ENCODE measurements at places on chromosomes 3 and 15.

DNA sequence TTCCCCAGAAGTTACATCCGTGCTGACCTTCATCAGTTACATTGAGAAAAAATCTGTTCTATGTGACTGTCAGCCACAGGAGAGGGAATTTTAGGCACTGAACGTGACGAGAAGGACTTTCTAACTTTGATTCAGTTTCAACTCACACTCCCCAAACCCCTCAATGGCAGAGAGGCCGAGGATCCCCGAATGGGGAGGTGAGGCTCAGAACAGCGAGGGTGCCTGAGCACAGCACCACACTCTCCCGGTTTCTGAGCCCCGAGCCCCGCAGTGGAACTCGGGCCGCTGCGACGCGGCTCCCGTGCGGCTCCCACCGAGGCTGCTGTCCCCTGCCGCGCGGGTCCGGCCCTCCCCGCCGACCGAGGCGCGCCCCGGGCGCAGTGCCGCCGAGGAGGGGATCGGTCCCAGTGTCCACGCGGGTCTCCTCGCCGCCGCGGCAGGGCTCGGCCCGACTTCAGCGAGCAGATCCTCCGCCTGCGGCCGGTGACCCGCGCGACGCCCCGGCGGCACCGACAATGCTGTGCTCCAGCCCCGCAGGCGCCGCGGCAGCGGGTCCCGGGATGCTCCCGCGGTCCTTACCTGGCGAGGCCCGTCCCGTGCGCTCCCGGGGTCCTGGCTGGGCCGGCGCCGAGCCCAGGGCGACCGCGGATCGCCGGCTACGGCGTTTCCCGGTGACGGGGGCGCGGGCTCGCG, 439 bp downstream of the CTXND1 start:
- H3K36me3 ChIP-seq, result no peaks in the 10 kb centered on the region
- no peak for DNase-seq
- H3K4me1 ChIP-seq, result peaks cover 3% of the 10 kb centered on the region
- H3K27ac ChIP-seq, result no peak overlapping the region

GRCh38 chr15:32834156-32834555, 116.4 kb downstream of the GREM1 start:
- DNase-seq, result no peak
- no peak overlapping the region for H3K27ac ChIP-seq
- H3K4me1 ChIP-seq, result peaks cover 4% of the 10 kb centered on the region
- peaks cover 8% of the 10 kb centered on the region for H3K27me3 ChIP-seq
- no peaks in the 10 kb centered on the region for H3K36me3 ChIP-seq
- H3K4me3 ChIP-seq, result no peak overlapping the region

DNA sequence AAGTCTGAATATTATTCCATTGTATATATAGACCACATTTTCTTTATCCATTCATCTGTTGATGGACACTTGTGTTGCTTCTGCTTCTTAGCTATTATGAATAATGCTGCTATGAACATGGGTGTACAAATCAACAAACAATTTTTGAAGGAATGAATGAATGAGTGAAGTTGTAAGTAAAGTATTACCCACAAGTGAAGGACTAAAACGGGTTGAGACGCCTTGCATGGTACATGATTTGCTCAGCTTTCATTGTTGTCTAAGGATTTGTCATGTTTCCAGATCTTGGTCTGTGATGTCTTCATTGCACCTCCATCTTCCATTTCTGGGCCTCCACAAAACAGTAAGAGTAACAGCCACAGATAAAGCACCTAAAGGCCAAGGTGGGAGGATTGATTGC, 20.5 kb downstream of the IFT122 start:
- no peaks in the 10 kb centered on the region for H3K4me1 ChIP-seq
- H3K4me3 ChIP-seq, result no peak overlapping the region
- DNase-seq, result no peak
- H3K27me3 ChIP-seq, result no peaks in the 10 kb centered on the region
- peaks cover 18% of the 10 kb centered on the region for H3K36me3 ChIP-seq

DNA sequence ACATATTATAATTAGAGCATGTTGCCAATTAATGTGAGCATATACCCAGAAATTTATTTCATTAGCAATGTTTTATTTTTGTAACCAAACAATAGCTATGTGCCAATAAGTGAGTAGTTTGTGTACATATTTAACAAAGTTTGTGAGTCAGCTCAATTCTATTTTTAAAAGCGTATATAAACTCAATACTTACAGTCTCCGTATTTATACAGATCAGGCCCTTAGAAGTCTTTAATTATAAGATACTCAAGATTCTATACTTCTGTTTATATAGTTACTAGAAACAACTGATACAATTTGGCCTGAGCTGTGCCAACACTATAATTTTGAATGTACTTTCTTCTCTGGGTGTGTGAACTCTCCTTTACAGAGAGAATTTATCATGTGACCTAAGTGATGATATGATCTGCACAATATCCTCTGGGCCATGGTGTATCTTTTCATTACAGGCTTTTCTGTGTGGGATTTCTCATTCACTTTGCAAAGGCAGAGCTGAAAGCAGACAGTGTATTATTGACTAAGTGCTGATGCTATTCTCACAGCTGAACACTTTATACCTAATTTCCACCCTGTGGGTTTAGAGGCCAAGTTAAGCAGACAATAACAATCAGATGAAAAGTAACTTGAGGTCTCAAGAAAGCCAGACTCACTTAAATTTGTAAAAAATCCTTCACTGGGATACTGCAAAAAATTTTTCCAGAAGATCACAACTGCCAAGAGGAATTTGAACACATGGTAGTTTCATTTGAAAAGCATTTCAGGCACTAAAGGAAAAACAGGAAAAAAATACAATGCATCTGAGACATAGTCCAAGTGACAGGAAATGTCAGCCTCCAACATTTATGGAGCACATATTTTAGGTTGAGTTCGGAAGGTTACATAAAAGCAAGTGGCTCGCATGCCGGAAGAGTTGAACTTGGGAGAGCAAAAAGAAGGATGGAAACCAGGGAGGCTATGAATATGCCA, 277.9 kb upstream of the SEMA6D start:
- H3K36me3 ChIP-seq, result no peaks in the 10 kb centered on the region
- peaks cover 8% of the 10 kb centered on the region for H3K4me1 ChIP-seq
- H3K4me3 ChIP-seq, result no peak overlapping the region
- DNase-seq, result no peak
- H3K27ac ChIP-seq, result peak overlapping the region; percentile 31

GRCh38 chr15:80455668-80456442, 51.7 kb downstream of the ARNT2 start:
- H3K27ac ChIP-seq, result peak overlapping the region; percentile 55
- no peak for DNase-seq
- peaks cover 18% of the 10 kb centered on the region for H3K4me1 ChIP-seq
- peaks cover 2% of the 10 kb centered on the region for H3K36me3 ChIP-seq

- no peaks in the 10 kb centered on the region for H3K36me3 ChIP-seq
- peaks cover 2% of the 10 kb centered on the region for H3K27me3 ChIP-seq
- no peak for DNase-seq
These were observed 66.4 kb upstream of the CCNL1 start for GRCh38 chr3:157226173-157226847.

- H3K27me3 ChIP-seq, result peaks cover 14% of the 10 kb centered on the region
- no peak overlapping the region for H3K27ac ChIP-seq
- no peak for DNase-seq
- peaks cover 11% of the 10 kb centered on the region for H3K4me1 ChIP-seq
These were observed 161.0 kb downstream of the ARRDC4 start for GRCh38 chr15:98121536-98121935.

DNA sequence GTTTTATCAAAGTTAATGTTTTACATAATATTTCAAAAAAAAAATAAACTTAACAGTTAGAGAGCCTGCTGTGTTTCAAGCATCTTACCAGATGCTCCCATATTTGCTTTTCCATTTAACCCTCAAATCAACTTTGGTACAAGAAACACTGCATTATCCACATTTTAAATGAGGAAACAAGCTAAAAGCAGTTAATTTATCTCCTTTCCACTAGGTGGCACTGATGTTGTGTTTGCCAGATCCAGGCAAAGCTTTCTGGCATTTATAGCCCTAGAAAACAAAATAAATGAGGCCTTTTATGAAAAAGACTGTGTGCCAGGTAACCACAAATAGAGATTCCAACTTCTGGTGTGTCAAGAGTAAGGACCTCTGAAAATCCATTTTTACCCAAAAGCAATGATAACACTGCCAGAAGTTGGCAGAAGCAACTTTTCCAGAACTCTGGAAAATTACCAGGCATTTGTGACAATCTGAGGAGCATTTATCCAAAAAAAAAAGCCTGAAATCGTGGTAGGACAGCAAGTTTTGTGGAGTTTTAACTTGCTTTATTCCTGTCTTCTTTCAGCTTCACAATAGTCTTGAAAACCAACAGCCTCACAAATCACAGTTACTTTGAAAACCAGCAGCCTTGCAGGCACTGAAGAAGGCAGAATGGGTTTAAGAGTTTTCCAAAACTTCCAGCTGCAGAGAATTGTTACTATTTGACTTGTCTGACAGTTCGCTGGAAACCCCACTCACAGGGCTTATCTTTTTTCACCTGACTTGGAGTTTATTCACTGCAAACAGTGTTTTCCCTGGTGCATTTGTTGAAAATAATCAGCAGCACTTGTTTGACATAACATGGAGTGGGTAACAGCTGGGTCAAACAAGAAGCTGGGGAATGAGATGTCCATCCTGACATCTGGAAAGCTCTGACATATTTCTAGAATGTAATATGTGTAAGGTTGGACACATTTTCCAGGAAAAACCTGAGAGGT, 9.2 kb downstream of the FAM162A start:
- H3K36me3 ChIP-seq, result peaks cover 3% of the 10 kb centered on the region
- H3K4me1 ChIP-seq, result peaks cover 23% of the 10 kb centered on the region
- peak overlapping the region; percentile 60 for H3K27ac ChIP-seq
- H3K27me3 ChIP-seq, result no peaks in the 10 kb centered on the region

DNA sequence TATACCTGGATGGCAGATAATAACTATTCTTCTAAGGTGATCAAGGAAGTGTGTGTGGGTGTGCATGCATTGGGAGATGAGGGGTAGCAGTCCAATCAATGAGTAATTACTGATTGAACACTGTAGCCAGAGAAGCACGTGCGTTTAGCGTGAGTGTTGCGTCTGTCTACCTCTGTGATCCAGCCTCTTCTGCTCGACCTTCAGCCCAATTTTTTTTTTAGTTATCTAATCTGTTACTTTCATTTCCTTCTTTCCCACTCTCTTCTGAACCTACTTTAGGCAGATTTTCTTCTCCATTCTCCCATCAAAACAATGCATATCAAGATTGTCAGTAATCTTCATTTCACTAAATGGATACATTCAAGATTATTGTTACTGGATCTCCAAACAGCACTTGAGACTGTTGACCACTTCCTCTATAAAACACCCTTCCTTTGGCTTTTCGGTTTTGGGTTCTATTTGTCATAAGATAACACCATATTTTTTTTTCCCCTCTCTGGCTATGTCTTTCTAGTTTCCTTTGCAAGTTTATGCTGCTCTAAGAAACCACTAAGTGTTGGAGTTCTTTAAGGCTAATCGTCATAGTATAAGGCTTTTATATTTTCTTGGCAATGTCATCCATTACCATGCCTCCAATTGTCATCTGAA, 41.0 kb downstream of the MCTP2 start:
- no peak overlapping the region for H3K27ac ChIP-seq
- no peak for DNase-seq
- no peaks in the 10 kb centered on the region for H3K36me3 ChIP-seq
- no peak overlapping the region for H3K4me3 ChIP-seq
- H3K4me1 ChIP-seq, result no peaks in the 10 kb centered on the region

DNA sequence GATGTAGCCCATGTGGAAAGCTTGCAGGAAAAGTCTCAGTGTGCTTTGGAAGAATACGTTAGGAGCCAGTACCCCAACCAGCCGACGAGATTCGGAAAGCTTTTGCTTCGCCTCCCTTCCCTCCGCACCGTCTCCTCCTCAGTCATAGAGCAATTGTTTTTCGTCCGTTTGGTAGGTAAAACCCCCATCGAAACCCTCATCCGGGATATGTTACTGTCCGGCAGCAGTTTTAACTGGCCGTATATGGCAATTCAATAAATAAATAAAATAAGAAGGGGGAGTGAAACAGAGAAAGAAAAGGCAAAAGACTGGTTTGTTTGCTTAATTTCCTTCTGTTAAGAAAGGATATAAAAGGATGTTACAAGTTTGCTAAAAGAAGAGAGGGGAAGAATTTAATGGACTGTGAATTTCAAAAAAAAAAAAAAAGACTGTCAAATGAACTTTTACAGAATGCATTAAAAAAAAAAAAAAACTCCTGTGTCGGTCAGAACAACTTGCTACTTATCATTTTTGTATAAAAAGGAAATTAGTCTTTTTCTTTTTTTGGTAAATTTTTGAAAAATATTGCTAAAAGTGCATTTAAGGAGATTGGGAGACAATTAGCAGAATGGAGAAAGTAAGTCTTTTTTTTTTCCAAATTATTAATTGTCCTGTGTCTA, 7.0 kb downstream of the NR2F2 start:
- no peak for DNase-seq
- H3K4me1 ChIP-seq, result peaks cover 84% of the 10 kb centered on the region
- H3K4me3 ChIP-seq, result peak overlapping the region; percentile 89
- H3K27me3 ChIP-seq, result no peaks in the 10 kb centered on the region

All from mesothelial cell of epicardium (in vitro differentiated cells).